H4 (cell line): ENCODE measurements at places on chromosomes 1 and 21. TPM values are rescaled to one million over a fixed set of nuclear protein-coding genes. Genes with fewer than 3 reads are reported as not detected.

The IGSF3 gene
- total RNA-seq = 10.7 and 10.8 TPM in 2 replicates

DNA sequence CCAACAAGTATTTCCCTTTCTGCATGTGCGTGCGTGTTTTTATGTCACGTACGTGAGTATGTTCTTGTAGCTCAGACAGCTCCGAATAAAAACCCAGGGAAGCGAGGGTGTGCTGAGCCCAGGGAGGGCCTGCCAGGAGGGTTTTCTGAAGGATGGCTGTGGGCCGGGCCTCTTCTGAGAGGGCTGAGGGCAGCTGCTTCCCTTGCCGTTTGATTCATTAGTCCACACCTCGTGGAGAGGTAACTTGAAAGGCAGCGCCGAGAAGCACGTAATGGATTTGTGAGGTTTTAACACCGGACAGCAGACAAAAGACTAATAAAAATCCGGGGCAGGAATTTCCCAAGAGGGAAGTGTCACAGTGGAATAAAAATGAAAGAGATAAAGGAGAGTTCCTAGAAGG is 29.5 kb downstream of the CD247 start:
- DNase-seq = no peak

GRCh38 chr1:175628548-175629317 is 114.7 kb downstream of the TNR start:
- no peak for DNase-seq

The RHEX gene
- total RNA-seq = not detected in 2 replicates

DNA sequence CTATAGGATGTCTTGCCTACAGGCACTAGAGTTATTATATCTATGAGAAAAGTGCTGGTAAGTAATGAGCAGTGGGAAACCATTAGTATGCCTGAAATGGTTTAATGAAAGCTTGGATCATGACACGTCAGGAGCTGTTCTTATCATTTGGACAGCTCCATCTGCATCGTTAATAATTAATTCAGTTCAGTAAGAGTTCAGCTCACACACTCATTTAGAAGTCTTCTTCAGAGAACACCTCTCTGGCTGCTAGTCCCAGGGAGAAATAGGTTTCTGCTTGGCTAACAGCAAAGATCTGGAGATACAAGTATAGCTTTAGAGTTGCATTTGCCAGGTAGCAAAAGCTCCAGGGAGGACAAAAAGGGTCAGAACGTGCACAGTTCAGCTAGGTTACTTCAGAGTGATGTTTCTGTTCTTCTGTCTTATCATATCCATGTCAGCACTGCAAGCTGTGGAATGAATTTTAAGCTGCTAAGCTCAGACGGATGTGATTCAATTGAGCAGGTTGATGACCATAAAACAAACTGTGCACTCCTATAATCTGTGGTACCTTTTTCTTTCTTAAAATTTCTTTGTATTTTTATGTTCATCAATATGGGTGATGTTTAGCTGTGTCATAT is 173.6 kb downstream of the ADGRL2 start:
- no peak for DNase-seq

GRCh38 chr1:51048670-51049069 is 53.4 kb upstream of the C1orf185 start:
- no peak for DNase-seq

DNA sequence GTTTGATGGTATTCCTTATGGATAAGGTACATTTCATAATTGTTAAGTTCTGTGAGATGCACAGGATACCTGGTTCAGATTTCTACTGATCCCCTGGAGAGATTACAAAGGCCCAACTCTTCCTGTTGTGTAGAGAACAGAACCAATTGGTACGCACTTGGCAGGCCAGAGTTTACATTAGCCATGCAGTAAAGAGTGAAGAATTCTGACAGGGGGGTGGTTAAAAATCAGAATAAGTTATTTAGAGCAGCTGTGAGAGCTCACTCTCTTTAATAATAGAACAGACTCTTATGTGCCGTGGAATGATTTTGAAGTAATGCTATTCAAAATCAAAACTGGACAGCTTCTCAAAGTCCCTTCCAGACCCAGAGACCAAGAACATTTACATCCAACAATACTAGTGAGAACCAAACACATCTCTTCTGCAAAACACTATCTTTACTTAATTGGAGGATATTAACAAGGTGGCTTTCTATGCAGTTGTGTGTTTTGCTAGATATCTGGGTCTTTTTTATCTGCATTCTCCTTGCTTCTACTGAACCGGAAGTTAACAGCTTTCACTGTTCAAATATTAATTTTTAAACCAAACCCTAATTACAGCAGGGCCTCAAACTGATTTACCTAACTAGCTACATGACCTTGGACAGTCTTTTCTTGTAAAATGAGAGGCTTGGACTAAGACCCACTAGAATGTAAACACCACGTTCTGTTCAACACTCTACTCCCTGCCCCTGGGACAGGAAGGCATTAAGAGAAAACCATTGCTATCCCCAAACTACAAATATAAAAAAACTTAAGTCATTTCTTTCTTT is 4.0 kb downstream of the USP24 start:
- no peak for DNase-seq

DNA sequence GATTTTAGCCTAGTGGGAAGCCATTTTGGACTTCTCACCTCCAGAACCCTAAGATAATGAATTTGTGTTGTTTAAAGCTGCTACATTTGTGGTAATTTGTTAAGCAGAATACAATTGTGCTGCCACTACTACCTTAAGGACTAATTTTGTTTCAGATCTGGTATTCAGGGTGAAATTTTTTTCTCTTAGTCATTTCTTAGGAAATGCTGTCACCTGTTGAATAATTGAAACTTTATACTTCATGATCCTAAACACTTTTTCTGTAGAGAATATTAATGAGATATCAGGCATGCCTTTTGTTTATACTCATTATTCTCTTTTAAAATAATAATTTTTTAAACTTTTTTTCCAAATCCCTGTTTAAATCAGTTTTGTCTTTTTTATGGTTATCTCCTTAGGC is 246.8 kb downstream of the TGFB2 start:
- no peak for DNase-seq

- no peak for DNase-seq
These were observed 369.3 kb upstream of the TMPRSS15 start for GRCh38 chr21:18772897-18773296.

- no peak for DNase-seq
These were observed 77.4 kb downstream of the RUNX1 start for GRCh38 chr21:34971656-34972055.

The PTTG1IP gene
- total RNA-seq = 239 and 246 TPM in 2 replicates

The RRP15 gene
- total RNA-seq = 5.5 and 5.8 TPM in 2 replicates

GRCh38 chr1:78591971-78592370 is 28.3 kb upstream of the IFI44L start:
- DNase-seq = no peak

DNA sequence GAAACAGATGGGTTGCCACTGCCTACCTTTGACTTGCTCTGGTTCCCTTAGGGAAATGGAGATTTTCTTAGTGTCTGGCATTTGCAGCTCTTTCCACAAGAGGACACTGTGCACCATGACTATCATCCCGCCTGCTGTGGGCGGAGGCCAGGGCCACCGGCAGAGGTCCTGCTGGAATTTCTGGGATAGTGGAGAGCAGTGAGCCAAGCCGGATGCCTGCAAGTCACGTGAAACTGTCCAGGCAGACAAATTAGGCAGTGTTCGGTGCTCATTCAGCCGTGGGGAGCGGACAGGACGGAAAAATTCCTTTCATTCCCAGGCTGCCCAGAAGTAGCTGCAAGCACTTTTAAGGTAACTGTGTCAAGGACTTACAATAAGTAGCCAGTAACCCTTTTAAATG is 43.4 kb downstream of the IGSF5 start:
- DNase-seq = peak; percentile 95

DNA sequence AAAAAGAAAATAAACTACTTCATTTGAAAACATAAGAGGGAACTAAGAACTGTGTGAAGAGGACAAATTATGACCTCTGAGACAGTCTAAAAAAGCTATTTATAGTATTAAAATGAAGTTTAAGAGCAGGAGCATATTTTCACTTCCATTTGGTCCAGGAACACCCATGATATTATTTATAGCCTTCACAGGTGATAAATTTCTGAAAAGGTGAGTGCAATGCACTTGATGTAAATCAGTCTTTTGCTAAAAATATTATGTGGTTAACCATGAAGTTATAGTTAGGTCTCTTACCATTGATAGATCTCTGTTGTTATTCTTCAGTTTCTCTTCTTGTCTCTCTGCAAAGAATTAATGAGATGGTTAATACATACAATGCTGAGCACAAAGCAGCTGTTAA is 14.7 kb downstream of the TMCO1 start:
- no peak for DNase-seq

DNA sequence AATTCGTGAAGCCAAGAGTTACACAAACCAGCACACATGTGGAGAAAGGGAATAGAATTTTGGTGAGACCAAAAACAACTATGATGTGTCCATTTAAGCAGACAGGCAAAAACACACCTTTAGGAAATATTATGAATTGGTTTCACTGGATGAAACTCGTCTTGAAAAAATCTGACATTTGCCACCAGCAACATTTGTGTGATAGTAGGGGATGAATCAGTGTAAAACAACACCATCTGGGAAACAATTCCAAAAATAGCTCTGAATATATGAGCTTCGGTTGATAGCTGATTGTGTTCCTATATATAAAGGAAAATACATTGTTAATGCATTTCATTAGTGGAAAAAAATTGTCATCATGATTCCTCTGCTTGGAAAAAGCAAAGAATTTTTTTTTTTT is 327.8 kb downstream of the PAPPA2 start:
- no peak for DNase-seq

DNA sequence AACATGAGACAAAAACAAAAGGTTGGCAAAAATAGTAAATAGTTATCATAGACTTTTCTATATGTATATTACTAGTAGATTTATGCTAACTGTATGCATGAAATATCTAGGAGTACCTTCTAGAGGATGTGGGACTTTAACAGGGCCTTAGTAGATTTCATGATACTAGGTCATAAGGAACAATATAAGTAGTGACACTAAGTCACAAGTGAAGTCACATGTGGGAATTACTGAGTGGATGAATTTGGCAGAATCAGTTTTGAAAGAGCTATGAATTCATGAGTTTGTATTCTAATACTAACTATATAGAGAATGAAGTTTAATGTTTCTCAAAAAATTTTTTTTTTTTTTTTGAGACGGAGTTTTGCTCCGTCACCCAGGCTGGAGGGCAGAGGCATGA is 53.1 kb upstream of the GPR25 start:
- DNase-seq = no peak

The ACTA1 gene
- not detected in 2 replicates for total RNA-seq

GRCh38 chr1:21257431-21258135 is 32.7 kb downstream of the ECE1 start:
- DNase-seq = no peak

GRCh38 chr1:209490013-209490412 is 93.5 kb upstream of the CAMK1G start:
- DNase-seq = peak; percentile 27

The OR6N1 gene
- total RNA-seq = not detected in 2 replicates

DNA sequence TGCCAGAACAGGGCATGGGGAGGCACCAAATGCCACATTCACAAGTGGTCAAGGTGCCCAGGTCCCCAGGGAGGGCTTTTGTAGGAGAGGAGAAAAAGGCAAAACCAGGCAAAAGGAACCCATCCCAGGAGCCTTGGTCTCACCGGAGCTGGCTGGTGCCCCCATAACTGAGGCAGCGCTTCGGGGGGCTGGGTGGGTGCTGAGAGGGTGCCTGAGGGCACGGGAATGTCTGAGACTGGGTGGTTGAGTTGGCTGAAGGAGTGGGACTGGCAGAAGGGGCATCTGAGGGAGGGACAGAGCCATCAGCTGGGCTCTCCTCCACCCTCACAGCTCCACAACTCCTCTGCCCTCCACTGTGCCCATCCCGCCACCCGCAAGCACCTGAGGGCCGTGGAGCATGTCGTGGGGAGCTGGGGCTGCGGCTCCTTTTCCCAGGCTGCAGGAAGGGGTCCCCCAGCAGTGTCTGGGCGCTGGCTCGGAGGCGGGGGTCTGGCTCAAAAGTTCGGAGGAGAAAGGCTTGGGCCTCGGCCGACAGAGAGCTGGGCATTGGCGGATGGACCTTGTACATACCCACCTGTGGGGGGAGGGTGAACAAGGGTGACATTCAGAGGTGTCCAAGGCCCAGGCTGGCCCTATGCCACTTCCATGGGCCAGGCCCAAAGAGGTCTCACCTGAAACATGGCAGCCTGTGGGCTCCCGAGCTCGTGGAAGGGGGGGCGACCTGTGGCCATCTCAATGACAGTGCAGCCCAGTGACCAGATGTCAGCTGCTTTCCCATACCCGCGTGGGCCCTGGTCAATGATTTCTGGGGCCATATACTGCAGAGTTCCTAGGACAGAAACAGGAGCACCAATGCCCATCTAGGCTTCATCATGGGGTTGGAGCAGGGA is 8.5 kb downstream of the MAP3K6 start:
- DNase-seq = no peak

The ADIPOR1 gene
- 115 and 122 TPM in 2 replicates for total RNA-seq

- DNase-seq = no peak
These were observed 56.9 kb downstream of the SEC16B start for GRCh38 chr1:177912991-177913390.

- DNase-seq = no peak
These were observed 2.7 kb downstream of the SCCPDH start for GRCh38 chr1:246726881-246727280.

- no peak for DNase-seq
These were observed 24.1 kb downstream of the NIBAN1 start for GRCh38 chr1:184950227-184950626.

DNA sequence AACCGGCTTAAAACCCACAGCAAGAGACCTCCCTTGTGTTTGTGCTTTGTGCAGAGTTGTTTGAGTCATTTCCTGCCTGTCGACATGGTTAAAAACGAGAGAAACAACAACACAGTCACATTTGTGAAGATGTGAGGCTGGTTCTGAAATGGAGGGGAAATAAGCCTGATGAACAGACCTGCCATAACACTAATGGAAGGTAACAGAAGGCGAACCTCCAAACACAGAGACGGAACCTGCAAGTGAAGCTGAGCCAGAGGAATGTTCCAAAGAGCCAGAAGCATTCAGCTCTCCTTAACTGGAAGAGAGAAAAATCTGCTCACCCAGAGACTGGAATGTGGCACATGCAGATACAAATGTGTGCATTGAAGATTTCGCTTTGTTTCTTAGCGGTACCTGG is 53.2 kb upstream of the RAVER2 start:
- DNase-seq = peak; percentile 33

DNA sequence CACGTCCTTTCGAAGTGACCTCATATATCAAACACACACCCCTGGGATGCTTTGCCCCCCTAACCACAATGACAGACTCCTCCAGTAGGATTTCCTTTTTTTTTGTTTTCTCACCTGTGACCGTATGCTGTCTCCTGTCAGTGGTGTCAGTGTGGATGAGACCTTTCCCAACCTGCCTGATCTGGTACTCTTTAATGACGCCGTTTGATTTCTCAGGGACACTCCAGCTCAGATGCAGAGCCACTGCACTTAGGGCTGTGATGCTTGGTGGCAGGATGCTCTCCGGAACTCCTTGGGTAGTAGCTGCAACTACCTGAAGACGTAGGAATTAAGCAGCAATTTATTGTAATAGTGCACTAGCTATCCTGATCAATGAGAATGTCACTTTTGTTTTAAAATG is 212.6 kb downstream of the KCTD3 start:
- no peak for DNase-seq

The RAB7B gene
- total RNA-seq = 1.9 and 3.8 TPM in 2 replicates

DNA sequence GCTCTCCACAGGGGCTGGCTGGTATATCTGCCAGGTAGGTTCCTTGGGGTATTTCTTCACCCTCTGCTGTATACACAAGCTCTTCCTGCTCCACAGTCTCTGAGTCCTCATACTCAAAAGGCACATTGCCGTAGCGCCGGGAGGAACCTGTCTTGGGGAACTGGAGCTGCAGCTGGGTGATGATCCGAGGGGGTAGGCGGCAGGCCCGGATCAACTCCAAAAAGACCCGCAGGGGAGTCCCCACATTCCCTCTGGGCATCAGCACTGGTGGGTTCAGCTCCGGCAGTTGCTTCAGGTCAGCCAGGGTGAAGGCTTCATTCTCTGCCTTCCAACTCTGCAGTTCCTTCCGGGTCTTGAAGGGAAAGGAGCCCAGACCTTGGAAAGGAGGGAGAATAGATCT is 2.9 kb downstream of the GPATCH3 start:
- DNase-seq = no peak

The KCNK2 gene
- total RNA-seq = 0.60 and 1.7 TPM in 2 replicates
